ACHN (cell line): ENCODE measurements at places on chromosomes 13 and 19.

DNA sequence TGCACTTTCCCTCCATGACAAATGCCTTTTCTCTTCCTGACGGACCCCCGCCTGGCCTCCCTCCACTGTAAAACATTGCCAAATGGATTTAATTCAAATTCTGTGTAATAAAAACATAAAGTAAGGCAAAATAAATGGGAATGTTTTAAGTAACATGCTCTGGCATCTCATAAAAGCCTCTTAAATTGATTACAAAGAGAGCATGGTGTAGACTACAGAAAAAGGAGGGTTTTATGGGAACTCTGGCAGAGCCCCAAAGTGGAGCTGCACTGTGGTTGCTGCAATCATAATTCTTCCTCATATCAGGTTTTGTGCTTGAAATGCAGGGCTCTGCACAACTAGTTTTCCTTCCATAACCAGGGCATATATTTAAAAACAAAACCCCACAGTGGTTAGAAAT lies 44.3 kb upstream of the SIAH3 start:
- no peak for DNase-seq

GRCh38 chr13:29756506-29756905 lies 93.9 kb downstream of the UBL3 start:
- no peak for DNase-seq

DNA sequence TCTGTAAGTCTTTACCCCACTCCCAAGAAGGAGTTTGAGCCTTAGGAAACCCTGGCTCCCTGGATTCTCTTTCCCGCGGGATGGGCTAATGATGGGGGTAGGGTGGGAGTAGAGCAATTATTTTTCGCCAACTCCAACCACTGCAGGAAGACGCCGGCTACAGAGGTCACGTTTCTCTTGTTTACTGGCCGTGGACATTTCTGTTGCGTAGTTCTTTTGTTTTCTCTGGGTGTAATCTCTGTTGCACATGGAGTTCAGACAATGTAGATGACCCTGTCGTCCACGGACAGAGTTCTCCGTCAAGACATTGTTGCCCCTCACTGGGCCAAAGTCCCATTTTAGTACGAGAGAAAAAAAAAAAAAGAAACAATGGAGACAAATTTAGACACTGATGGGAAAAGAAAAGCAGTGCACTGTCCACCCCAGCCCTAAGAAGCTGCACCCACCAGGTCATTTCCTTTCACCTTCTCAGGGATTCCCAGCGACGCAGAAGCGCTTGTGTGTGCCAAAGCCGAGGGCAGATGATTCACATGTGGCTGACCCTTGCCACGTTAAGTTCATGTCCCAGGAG lies 133.9 kb upstream of the ARGLU1 start:
- no peak for DNase-seq

DNA sequence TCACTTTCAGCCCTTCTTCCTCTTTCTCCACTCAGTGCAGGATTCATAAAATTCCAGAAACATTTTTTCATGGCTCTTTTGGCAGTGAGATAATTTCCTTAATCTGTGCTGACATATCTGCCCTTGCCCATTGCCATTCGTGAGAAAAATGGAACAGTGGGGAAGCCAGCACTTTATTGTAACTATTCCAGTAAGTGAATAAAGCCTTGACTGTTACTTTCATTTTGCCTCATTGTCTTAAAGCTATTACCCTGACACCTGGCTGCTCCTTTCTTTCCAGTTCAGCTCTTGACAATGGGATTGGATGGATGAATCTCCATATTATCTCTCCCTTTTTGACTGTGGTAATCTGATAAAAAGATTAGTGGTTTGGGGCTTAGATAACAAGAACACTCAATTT lies 1068.1 kb upstream of the PCDH20 start:
- DNase-seq, result no peak

- DNase-seq, result no peak
Measured at GRCh38 chr13:79915114-79915811, 425.7 kb downstream of the SPRY2 start.
